ENCODE measurements at places on chromosomes 3 and 15. TPM values are rescaled to one million over a fixed set of nuclear protein-coding genes. Genes with fewer than 3 reads are reported as not detected.

GRCh38 chr3:171343693-171344092 is 116.5 kb downstream of the TNIK start:
- no peak overlapping the region for H3K27ac ChIP-seq
- H3K27me3 ChIP-seq: no peaks in the 10 kb centered on the region
- H3K4me1 ChIP-seq: no peaks in the 10 kb centered on the region
- no peak for DNase-seq
- H3K4me3 ChIP-seq: no peak overlapping the region

DNA sequence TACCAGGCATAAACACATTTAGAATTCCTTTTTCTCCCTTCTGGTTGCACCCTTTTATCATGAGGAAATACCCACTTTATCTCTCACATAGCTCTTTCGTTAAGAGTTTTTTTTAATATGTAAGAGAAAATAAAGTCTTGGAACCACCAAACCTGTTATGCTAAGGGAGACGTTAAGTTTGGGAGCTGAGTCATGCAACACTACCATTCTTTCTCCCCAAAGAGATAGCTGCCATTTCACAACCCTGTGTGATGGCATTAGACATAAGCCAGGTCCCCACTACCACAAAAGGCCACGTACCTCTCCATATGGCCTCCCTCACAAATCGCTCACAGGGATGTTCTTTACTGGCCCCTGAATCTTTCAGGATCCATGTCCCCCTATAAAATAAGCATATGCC is 7.6 kb upstream of the NIPA1 start:
- no peak overlapping the region for H3K4me3 ChIP-seq
- DNase-seq: no peak
- H3K36me3 ChIP-seq: no peaks in the 10 kb centered on the region
- H3K4me1 ChIP-seq: peaks cover 21% of the 10 kb centered on the region
- H3K27me3 ChIP-seq: no peaks in the 10 kb centered on the region
- H3K27ac ChIP-seq: no peak overlapping the region

DNA sequence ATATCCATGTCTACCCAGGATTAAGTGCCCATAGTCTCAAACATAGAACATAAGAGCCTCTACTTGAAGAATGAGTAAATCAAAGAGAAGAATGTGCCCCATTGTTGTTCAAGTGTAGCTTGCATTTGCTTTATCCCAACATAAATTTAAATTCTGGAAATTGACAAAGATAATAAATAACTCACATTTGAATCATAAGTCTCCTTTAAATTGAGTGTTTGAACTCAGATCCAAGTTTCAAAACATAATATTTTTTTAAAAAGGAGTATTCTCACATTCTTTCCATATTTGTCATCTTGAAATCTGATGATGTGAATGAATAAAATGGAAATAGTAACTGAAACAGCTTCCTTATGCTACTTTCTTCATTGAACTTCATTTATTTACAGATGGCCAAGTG is 135.2 kb downstream of the MECOM start:
- no peak for DNase-seq
- no peak overlapping the region for H3K4me3 ChIP-seq
- no peaks in the 10 kb centered on the region for H3K27me3 ChIP-seq
- H3K36me3 ChIP-seq: no peaks in the 10 kb centered on the region

- no peak overlapping the region for H3K4me3 ChIP-seq
- peaks cover under 1% of the 10 kb centered on the region for H3K27me3 ChIP-seq
- no peaks in the 10 kb centered on the region for H3K4me1 ChIP-seq
- no peak overlapping the region for H3K27ac ChIP-seq
Measured at GRCh38 chr3:120552184-120553172, 43.7 kb upstream of the NDUFB4 start.

GRCh38 chr3:1468145-1468544 is 375.3 kb downstream of the CNTN6 start:
- no peaks in the 10 kb centered on the region for H3K27me3 ChIP-seq
- H3K27ac ChIP-seq: no peak overlapping the region
- no peak for DNase-seq
- H3K36me3 ChIP-seq: no peaks in the 10 kb centered on the region
- no peak overlapping the region for H3K4me3 ChIP-seq

Gene PDE12
- 18.3 TPM for total RNA-seq

Gene HYAL1
- 0.30 TPM for total RNA-seq

Gene CPNE9
- 1.2 TPM for total RNA-seq

Gene IQCF5
- total RNA-seq: not detected
